Stimulated activated CD4-positive, alpha-beta T cell treated with anti-CD3 and anti-CD28 coated beads, Interleukin-12 subunit alpha, Interleukin-12 subunit beta, amount 100 ng/mL, for 4 hours (primary cell): ENCODE measurements at places on chromosomes 5 and 9.

- DNase-seq: no peak
These were observed 56.7 kb downstream of the TTLL11 start for GRCh38 chr9:122036408-122036807.

- DNase-seq: no peak
These were observed 166.8 kb downstream of the COL23A1 start for GRCh38 chr5:178423431-178423830.

- DNase-seq: no peak
These were observed 324.8 kb downstream of the CYLC2 start for GRCh38 chr9:103319979-103320378.

GRCh38 chr9:694092-694402, 147.4 kb upstream of the DMRT1 start:
- DNase-seq: no peak
